Activated CD8-positive, alpha-beta memory T cell treated with anti-CD3 and anti-CD28 coated beads, Interleukin-2, amount 10 ng/mL, durations not matched to agents 7 days and 5 days (primary cell): ENCODE measurements at places on chromosomes 2 and 18. TPM values are rescaled to one million over a fixed set of nuclear protein-coding genes. Genes with fewer than 3 reads are reported as not detected.

The POMC gene
- total RNA-seq: 4.6 TPM

- DNase-seq: no peak
Measured at GRCh38 chr18:37613253-37613565, 47.6 kb upstream of the CELF4 start.

GRCh38 chr18:66325251-66325650 is 278.6 kb downstream of the CDH19 start:
- no peak for DNase-seq

GRCh38 chr18:71443706-71444480 is 1100.2 kb downstream of the CBLN2 start:
- no peak for DNase-seq

DNA sequence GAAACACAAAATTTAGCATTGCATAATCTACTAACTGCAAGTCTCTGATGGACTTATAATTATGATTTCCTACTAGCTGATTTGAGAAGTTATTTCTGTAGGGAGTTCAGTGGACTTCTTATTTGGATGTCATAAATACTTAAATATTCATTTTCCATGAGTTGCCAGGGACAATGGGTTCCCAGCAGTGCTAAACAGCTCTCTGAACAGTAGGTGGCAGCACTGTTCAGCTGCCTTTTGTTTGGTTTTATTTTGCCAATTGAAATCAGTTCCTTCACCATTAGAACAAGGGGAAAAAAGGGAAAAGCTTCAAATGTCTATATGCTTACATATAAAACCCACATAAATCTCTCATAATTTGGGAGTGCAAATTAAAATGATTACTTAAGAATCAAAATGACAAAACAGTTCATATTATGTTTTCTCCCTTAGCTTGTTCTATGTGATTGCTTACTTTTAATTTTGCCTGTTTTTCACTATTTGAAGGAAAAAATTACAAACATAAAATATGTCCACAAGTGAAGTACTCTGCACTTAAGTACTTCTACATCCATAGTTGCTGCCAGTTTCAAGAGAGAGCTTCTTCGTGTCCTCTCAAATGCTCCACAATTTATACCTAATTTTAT is 898.9 kb downstream of the CPS1 start:
- no peak for DNase-seq

DNA sequence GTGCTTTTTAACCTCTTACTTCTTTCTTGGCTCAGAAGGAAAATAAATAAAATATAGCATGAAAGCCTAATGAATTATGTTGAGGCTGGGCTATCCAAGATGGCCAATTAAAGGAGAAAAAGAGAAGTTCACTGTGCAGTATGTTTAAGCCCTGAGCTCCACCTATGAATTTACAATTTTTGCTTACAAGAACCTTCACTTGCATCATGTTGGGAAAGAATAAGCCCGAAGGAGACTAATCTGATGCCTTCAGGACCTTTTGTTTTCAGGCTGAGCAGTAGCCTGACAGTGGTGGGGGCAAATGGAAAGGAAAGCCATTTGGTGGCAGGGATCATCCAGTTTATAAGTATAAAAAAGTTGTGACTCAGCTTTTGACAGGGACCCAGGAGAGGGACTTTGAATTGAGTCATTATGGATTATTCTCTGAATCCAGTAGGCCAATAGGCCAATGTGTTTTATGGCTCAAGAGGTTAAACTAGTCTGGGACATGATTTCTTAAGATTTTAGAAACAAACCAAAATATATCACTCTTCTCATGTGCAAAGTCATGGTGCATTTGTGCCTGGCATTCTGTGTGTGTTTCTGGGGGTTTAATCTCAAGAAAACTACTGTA is 56.9 kb downstream of the E2F6 start:
- no peak for DNase-seq

The GAREM1 gene
- total RNA-seq: not detected

GRCh38 chr2:37792366-37792765 is 120.9 kb upstream of the CDC42EP3 start:
- no peak for DNase-seq

The SCN3A gene
- total RNA-seq: not detected

The FBXO48 gene
- total RNA-seq: 3.4 TPM

DNA sequence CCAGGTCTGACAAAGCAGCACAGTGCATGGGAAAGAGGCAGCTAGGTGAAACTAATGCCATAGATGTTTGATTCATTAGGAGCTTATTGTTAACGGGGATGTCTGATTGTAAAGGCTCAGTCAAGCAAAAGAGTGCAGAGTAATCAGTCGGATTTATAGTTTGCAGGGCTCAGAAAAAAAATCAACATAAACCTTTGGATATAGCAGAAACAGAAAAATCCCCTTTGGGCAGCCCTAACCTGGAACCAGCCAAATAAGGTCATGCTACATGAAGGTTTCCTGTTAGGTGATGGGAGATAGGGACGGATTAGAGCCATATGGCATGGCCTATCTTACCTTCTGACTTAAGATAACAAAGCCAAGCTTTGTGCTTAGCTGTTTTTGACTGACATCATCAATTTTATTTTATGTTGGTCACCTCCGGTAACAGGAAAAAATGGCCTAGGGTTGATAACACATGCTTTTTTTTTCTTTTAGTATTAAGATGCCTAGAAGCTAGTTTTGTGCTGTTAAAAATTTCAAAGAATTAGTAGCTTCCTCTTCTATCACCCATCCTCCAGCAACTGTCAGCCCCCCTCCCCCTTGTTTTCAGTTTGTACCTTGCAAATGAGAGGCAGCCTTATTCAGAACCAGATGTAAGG is 60.7 kb upstream of the ZEB2 start:
- no peak for DNase-seq

DNA sequence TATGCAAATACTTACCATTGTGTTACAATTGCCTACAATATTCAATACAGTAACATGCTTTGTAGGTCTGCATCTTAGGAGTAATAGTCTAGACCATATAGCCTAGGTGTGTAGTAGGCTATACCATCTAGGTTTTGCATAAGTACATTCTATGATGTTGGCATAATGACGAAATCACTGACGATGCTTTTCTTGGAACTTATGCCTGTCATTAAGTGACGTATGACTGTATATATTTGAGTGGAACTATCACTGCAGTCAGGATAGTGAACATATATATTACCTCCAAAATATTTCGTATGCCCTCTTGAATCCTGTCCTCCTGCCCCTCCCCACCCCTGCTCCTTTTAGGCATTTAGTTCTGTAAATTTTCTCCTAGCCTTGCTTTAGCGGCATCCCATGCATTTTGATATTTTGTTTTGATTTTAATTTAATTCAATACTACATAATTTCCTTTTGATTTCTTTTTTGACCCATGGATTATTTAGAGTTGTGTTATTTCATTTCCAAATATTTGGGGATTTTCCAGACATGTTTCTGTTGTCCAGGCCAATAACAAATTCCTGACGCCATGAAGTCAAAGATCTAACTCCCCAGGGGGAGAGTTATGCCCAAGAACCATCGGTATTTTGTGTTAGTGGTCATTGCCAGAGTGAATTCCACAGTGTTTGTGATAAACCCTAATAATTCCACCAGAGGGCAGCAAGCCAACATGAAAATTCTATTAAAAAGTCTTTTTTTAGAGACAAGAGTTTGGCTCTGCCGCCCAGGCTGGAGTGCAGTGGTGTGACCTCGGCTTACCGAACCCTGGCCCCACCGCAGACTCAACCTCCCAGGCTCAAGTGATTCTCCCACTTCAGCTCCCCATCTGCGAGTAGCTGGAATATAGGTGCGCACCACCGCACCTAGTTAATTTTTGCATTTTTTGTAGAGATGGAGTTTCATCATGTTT is 24.2 kb upstream of the CASP8 start:
- peak; percentile 62 for DNase-seq

GRCh38 chr2:58535990-58536389 is 294.9 kb upstream of the FANCL start:
- DNase-seq: no peak

GRCh38 chr2:206968134-206969086 is 29.1 kb downstream of the CPO start:
- no peak for DNase-seq

The ABHD1 gene
- total RNA-seq: 0.21 TPM

The ZNF512 gene
- total RNA-seq: 32.8 TPM

- DNase-seq: no peak
Measured at GRCh38 chr2:239660390-239661230, 259.8 kb upstream of the HDAC4 start.

DNA sequence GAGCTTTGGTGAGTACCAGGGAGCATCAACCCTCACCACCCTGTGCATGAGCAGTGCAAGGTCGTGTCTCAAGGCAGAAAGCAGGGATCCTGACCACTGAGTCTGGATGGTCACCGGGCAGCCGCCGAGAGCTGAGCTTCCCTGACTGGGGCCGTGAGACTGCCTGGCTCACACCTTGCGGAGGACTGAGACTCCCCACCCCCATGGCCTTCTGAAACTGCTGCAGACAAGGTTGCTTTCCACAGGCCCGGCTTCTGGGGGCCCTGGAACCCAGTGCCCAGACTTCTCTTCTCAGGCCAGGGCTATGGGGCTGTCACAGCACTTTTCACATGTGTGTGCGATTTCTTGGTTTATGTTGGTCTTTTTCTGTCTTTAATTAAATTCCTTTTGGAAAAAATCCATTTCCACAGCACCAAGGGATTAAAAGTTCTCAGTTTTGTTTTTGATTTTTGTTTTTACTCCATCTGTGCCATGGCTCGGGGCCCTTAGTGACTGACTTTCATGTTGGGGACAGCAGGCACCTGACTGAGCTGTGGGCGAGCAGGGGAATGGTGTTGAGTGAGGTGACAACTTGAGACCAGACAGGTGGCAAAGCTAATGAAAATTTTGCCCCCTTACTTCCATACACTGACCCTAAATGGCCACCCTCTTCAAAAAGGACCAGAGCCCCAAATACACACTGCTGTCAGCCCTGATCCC is 297.9 kb downstream of the CYP26B1 start:
- DNase-seq: no peak

The TCF7L1 gene
- total RNA-seq: not detected

DNA sequence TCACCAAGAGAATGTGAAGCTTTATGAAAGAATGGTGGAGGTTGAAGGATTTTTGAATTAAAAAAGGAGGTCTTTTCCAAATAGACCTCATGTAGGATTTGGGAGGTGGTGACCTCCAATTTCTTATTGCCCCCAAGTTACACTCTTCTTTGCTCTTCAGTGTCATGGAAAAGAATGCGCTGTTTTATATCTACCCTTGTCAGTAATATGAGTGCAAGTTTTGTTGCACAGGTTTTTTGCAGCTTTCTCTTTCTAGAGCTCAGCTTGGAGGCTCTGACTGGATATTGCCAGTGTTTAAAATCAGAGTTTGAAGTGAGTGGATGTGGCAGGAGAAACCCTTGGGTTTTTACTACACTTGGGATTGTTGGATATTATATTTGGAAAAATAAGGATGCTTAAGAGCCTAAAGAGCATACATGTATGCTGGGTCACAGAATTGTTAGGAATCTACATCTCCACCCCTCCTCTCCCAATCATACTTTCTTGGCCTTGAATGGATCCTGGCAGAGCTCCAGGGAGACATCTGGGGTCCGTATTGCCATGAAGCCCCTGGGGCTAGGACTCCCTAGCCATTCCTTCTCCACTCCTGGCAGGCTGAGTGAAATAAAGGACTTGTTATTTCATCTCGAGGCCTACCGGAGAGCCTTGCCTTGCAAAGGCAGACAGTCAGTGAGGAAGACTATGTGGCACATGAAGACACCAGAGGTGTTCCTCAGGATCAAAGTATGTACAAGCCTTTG is 43.8 kb downstream of the APOB start:
- DNase-seq: no peak

GRCh38 chr2:44937688-44938240 is 3.7 kb upstream of the SIX3 start:
- no peak for DNase-seq

DNA sequence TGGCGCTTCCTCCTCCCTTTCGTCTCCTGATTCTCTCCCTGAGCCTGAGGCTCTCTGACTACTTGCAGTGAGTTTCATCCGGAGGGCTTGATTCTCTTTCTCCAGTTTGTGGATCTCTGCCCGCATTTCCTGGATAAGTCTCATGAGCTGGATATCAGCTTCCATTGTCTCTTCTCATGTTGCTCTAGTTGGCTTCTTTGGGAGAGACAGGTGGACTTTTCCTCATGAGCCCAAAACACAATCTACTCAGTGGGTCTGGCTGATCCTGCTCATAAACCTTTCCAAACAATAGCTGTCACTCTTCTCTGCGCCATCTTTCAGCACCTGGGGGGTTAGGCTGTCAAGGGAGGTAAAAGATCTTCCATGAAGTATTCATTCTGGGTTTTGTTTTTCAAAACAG is at the start of gene CCDC195:
CCDC195 (minus strand) TSS at position 165 of the 400 bp plus-strand sequence; CDS start at position 165, 0 bp downstream.
- DNase-seq: no peak

GRCh38 chr2:143901185-143901842 is 618.6 kb downstream of the ZEB2 start:
- no peak for DNase-seq

- DNase-seq: no peak
Measured at GRCh38 chr18:79542876-79543750, 136.5 kb upstream of the CTDP1 start.

DNA sequence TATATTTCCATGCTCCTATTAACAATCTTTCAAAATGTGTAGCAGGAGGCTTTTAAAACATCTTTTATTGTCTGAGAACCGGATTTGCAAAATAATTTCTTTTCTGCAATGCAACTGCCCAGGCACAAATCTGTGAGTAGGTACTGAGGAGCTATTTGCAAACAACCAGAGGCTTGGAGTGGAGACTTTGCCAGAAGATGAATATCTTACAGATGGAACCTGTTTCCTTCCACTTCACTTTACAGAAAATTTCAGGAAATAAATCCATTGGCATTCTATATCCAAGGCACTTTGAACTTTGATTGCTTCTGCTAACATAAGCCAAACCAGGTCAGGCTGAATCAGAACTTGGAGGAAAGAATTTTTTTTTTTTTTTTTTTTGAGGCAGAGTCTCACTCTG is 237.4 kb upstream of the REV1 start:
- no peak for DNase-seq

The ADAM23 gene
- 0.32 TPM for total RNA-seq
